NCI-H1048 (cell line): ENCODE measurements at places on chromosomes 13 and 19.
A peak's percentile ranks its signal among the peaks of the same experiment; 100 is the strongest.

- DNase-seq = no peak
Measured at GRCh38 chr19:43725468-43725867, 9.6 kb downstream of the IRGC start.

- no peak for DNase-seq
Measured at GRCh38 chr13:90414691-90415596, 932.5 kb upstream of the MIR17HG start.

- no peak for DNase-seq
Measured at GRCh38 chr13:110251193-110251819, 55.7 kb downstream of the COL4A1 start.

GRCh38 chr19:53879140-53880081 is 2.6 kb upstream of the PRKCG start:
- peak; percentile 55 for DNase-seq

DNA sequence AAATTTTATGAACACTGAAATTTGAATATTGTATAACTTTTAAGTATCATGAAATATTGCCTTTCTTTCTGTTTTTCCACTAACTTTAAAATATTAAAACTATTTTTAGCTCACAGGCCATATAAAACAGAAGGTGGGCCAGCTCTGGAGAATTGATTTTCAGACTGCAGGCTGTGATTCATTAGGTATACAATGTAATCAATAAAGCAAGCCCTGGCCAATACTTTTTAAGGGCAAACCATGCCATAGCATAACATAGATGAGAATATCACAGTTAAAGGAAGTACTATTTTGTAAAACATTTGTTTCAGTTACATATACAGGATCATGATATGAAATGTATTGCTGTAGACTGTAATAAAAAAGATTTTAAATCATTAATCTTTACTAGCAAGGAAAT is 197.6 kb downstream of the MAB21L1 start:
- DNase-seq = no peak

DNA sequence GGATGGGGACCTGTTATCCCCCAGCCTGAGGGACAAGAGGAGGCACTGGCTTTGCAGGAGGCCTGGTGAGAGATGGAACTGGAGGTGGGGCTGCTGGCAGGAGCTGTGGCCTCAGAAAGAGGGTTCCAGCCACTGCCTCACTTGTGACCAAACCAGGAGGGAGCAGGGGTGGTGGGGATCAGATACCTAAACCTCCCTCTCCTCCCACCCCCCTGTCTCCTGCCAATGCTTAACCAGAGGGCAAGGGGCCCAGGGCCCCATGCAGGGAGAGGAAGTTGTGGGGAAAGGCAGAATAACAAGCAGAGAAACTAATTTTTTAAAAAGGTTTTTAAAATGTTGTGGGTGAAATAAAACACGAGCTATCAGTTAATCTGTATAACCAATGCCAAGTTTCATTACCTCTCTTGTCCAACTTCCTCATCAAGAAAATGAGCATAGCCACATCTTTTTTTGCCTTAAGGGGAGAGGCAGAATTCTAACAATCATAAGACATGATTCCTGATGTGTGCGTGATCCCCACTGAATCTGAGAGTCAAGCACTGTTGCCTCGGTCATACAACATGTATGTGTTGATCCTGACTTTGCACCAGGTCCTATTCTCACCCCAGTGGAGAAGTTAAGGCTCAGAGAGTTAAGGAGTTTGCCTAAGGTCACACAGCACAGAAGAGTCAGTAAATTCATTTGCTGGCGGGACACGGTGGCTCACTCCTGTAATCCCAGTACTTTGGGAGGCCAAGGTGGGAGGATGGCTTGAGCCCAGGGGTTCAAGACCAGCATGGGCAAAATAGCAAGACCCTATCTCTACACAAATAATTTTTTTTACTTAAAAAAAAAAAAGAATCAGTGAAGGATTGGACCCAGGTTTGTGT is 12.9 kb downstream of the FXYD5 start:
- no peak for DNase-seq

- DNase-seq = no peak
Measured at GRCh38 chr13:33014291-33014690, 1.9 kb upstream of the KL start.

DNA sequence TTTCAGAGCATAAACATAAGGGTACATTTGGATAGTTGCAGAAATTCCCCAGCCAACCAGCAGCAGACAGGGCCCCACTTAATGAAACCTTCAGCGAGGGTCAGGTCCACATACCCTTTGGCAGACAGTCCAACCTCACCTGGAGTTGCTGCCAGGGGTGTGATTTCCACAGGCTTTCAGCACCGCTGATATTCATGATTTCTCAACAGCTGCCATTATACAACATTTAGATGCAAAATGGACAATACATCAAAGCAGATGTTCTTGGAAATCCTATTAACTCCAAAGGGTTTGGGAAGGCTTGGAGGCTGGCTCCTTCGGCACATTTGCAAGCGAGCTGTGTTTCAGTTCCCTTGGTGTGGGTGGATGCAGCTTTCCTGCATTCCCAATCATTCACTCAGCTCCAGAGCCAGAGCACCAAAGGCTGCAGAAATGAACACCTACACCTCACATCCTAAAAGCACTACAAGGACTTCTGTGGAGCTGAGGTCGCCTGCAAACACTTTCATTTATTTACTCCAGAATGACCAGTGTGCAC is 147.2 kb upstream of the VSTM2B start:
- DNase-seq = no peak

DNA sequence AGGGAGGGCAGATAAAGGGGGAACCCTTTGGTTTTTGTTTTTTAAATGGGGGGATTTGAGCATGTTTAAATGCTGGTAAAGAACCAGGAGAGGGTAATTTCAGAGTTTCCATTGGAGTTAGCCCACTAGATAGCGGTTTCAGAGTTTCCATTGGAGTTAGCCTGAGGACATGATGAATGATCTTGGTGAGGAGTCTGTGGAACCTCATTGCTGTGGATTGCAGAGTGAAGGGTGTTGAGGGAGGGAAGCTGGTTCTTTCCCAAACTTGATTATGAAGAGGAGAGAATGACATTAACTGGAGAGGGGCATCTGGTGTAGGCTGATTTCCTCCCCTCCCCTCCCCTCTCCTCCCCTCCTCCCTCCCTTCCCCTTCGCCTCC is 5.0 kb downstream of the WASF3 start:
- no peak for DNase-seq

DNA sequence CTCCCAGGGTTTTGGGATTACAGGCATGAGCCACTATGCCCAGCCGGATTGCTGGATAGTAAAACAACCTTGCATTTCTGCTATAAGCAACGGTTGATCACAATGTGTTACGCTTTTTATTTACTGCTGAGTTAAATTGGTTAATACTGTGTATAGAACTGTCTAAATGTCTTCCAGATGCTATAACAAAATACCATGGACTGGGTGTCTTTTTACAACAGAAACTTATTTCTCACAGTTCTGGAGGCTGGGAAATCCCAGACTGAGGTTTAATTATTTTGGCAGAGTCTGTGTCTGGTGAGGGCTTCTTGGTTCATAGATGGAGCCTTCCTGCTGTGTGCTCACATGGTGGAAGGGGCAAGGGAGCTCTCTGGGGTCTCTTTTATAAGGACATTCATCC is 65.5 kb downstream of the ING1 start:
- DNase-seq = no peak

GRCh38 chr13:45113233-45114224 is 6.8 kb upstream of the GTF2F2 start:
- DNase-seq = no peak

- peak; percentile 56 for DNase-seq
Measured at GRCh38 chr13:108322206-108322824, 52.8 kb downstream of the TNFSF13B start.

DNA sequence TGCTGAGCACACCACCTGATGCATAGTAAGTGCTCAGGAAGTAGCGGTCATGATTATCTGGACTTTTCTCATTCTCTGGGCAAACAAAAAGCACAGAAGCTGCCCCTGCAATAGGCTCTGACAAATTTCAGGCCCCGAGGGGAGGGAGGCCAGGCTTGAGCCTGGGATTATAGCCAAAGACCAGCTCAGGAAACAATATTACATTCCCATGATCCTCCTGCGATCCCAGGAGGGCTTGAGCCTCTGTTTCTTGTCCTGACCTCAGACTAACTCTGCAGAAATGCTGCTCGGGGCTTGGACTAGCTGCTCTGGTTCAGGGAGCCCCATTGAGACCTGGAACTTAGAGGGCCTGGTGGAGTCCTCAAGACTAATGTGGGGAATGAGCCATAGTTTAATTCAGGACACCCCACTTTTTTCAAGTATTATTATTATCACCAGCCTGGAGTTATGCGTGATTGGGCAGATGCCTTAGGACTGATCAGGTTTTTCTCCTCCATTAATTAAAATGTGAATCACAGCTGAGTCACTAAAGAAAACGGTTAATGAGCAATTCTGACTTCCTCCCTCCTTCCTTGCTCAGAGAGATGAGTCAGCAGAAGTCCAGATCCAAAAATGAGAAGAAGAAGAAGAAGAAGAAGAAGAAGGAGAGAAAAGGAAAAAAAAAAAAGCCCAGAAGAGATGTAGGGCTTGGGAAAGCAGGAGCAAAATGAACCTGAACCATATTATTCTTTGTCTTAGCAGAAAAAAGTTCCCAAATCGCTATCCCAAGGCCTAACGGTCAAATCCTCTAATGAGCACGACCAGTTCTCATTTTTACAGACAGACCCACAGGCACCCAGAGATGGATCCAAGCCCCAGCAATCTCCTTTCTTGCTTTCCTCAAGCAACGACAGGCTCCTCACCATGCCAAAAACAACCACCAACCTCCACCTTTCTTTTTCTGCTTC is 107.2 kb downstream of the CACNA1A start:
- DNase-seq = no peak

DNA sequence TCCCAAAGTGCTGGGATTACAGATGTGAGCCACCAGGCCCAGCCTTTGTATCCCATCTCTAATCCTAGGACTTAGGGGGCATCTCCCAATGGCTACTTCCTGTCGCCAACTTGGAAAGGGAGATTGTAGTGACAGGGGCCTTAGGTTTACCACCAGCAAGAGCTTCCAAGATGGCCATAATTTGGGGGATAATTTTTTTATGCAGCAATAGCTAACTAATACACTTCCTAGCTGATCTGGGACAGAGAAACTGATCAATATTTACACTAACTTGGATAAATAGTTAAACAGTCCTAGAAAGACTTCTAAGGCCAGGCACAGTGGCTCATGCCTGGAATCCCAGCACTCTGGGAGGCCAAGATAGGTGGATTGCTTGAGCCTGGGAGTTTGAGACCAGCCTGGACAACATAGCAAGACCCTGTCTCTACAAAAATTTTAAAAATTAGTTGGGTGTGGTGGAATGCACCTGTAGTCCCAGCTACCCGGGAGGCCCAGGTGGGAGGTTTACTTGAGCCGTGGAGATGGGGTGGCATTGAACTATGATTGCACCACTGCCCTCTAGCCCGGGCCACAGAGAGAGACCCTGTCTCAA is 5.3 kb upstream of the COLGALT1 start:
- DNase-seq = no peak

- DNase-seq = no peak
Measured at GRCh38 chr19:12954612-12954962, 2.4 kb downstream of the GADD45GIP1 start.

- DNase-seq = no peak
Measured at GRCh38 chr13:36412736-36413135, 19.6 kb upstream of the CCNA1 start.

DNA sequence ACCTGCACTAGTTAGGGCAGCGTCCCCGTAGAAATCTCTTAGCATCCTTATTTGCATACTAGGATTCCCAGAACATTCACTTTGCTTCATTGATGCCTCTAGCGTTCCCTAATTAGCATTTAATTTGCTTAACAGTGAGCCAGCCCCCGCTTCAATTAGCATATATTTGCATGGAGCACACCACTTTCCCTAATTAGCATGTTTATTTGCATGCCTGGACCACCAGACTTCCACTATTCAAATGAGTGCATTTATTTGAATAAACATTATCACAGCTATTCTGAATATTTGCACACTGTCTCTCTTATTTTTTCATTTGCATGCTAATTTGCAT is 69.6 kb downstream of the RYR1 start:
- DNase-seq = no peak

GRCh38 chr13:101025925-101026324 is 351.3 kb upstream of the TMTC4 start:
- no peak for DNase-seq

- DNase-seq = no peak
Measured at GRCh38 chr13:50588491-50589130, 254.9 kb downstream of the DLEU7 start.

DNA sequence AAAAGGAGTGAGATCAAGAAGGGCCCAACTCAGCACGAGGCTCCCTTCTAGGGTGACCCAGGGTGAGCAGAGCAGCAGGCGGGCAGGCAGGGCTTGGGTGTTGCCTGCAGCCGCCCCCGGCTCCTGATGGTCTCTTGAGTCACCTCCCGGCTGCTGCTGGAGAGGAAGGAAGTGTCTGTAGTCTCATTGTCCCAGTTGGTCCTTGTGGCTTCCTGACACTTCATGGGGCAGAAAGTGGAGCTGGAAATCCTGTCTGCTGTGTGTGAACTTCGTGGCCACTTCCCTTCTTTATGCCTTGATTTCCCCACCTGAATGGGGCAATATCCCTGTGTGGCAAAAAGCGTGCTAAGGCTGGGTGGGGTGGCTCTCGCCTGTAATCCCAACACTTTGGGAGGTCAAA is 2.5 kb downstream of the MAP1S start:
- no peak for DNase-seq

DNA sequence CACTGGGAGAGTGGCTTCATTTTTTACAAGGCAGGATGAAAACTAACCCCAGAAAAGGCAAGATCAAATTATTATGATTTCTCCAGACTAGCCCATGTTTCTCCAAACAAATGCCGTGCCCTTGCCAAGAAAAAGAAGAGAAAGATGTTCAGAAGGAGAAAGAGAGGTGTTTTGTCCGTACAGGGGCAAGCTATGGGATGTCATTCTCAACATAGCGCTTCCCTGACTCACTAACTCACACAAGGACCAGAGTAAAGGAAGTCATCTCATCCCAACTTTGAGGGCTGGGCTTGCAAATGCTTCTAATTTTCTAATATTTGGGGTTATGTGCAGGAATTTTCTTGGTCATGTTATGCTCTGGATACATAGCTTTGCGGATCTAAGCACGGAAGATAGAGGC is 224.2 kb upstream of the MAB21L1 start:
- DNase-seq = no peak

DNA sequence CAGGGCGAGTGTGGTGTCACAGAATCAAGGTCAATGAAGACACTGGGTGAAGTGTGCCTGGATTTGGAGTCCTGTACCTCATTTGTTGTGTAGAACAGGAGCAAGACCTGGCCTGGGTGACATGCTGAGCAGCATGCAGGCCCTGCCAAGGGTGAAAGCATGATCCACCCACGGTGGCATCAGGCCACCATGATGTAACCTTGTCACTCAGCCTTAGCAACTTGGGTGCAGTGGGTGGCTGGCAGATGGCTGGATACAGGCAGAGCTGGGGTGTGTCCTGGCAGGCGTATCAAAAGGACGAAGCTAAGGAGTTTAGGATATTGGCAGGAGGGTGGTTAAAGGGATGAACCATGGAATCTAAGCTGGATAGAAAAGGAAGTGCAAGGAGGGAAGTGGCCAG is 10.3 kb downstream of the THSD1 start:
- no peak for DNase-seq

GRCh38 chr19:41934849-41935374 is 6.7 kb upstream of the ERFL start:
- DNase-seq = no peak
